ENCODE measurements at places on chromosomes 3 and 15.

GRCh38 chr3:32996048-32996754 is 44.8 kb downstream of the CCR4 start:
- DNase-seq: no peak

- no peak for DNase-seq
Measured at GRCh38 chr3:42179110-42179725, 86.8 kb downstream of the CCK start.

DNA sequence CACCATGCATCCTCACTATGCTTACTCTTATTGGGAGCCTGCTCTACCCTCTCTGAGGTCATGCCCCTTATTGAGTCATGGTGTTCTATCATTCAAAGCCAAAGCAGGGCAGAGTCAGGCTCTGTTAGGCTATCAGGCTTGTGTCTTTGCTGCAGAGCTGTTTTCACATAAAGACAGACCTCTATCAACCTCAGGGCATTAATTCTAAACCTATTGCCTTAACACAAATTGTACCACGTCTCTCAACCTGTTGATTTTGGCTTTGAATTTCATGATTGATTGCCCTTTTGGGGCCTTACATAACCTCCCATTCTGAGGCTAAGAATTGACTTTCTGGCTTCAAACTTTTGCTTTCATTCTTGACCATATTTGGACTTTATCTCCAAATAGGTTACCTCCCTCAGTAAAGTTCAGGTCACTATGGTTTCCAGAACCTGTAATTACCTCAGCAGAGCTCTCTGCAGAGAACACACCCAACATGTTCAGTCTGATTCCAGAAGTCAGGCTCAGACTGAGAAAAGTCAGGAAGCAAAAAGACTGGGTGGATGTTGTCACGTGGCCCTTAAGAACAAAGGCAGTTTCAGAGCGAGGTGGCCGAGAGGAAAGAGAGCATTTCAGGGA is 221.4 kb upstream of the NANOGP8 start:
- DNase-seq: no peak

- DNase-seq: peak; percentile 74
Measured at GRCh38 chr15:68229386-68230156, at the start of gene CLN6. Gene CLN6, minus strand, starts transcription at chr15:68229728. Its CDS starts 144 bp downstream, at chr15:68229584.

GRCh38 chr15:80940331-80940730 is 49.3 kb downstream of the MESD start:
- DNase-seq: no peak

DNA sequence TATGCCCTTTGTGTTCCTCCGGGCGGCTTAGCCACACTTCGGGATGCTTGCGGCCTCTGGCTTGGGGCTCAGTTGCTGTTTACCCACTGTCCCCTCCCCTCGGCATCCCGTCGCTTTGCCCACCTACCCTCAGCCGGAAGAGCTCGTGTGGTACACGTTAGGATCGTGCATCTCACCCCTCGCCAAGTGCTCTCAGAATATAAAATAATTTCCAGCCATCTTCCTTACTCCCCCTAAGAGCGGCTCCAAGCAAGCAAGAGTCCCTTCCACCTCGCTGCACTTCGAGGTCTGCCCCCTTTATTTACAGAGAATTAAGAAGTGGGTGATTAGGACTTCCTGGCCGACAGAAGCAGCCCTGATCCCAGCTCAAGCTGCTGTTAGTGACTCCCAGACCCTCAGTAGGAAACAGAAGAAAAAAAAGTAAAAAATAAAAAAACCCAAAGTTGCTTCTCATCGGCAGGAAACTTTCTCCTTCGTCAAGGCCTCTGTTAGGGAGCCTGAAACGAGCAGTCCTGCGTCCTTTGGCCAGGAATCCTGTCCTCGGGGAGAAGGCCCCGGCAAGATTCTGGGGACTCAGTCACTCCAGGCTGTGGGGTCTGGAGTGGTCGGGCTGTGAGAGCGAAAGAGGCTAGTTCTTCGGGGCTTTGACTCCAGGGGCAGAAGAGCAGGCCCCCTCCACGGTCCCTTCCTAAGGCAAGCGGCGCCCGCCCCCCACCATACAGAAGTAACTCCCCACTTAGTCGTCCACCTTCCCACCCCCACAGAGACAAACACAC is 3.0 kb downstream of the MEIS2 start:
- no peak for DNase-seq

DNA sequence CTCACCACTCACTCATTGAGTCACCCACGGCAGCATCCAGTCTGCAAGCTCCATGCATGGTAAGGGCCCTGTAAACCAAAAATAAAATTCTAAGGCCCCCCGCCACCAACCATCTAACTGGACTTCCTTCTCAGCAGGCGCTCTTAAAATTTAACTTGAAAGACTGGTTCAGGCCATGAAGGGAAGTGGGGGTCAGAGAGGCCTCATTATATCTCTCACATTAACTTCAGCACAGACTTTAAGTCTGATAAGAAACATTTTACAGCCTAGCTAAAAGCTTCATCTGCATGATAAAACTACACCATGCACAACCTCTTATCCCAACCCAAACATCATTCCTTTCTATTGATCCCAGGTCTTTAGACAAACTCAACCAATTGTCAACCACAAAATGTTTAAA is 38.5 kb downstream of the FBLN2 start:
- DNase-seq: no peak
